ENCODE measurements at places on chromosomes 2 and 18. TPM values are rescaled to one million over a fixed set of nuclear protein-coding genes. Genes with fewer than 3 reads are reported as not detected.

The ENOSF1 gene
- 30.8 TPM for polyA plus RNA-seq

The STAMBP gene
- 40.3 TPM for polyA plus RNA-seq

DNA sequence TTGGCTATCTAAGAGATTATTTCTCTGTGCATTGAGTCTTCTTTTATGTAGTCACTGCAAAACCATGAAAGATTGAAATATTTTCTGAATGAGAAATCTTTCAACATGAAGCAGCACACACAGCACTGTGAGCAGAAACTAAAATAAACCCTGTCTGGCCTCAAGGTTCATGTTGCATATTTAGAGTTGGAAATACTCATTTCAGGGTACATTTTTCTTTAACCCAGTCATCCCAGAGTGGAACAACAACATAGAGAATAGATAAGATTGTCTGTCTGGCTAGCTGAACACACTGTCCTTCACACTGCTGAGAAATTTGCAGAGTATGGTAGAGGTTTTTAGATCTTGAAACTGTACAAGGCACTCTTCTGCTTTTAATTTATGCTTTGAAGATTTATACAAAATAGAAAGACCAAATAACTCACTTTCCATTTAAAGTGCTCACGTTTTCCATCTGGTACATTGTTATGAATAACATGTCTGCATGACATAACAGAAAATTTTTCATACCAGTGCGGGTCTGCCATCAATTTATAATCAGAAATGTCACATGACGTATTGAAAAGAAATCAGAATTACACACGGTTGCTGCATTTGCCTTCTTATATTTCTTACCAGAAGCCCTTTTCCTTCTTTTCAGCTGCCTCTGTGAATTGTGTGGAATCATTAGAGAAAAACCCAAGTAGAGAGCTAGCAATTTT lies 25.0 kb upstream of the FN1 start:
- peak; percentile 14 for DNase-seq

- DNase-seq = no peak
These were observed 23.1 kb downstream of the RAB12 start for GRCh38 chr18:8632386-8632785.

GRCh38 chr2:148987286-148987685 lies 51.2 kb upstream of the LYPD6B start:
- no peak for DNase-seq

GRCh38 chr2:111148225-111148873 lies 27.6 kb downstream of the BCL2L11 start:
- DNase-seq = no peak

DNA sequence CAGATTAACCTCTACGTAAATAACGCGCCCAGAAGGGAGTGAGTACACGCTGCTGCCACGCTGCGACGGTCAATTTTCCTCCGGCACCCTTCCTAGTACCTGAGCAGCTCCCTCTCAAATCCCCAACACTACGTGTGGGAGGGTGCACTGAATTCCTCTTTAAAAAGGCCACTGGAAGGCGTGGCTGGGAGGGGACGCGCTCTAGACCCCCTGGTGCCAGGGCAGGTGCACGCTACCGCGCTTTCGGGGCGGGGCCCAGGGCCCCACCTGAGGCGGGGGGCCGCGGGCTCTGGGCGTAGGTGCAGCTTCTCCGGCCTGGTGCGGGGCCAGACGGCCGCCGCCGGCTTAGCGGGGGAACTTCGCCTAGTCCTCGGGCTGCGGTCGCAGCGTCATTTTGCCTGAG lies 668 bp upstream of the ANKRD12 start:
- no peak for DNase-seq

Measured in hindlimb muscle (tissue), 1 donor.